Cortex of kidney (tissue), 1 donor: ENCODE measurements at places on chromosomes 11 and 22.

DNA sequence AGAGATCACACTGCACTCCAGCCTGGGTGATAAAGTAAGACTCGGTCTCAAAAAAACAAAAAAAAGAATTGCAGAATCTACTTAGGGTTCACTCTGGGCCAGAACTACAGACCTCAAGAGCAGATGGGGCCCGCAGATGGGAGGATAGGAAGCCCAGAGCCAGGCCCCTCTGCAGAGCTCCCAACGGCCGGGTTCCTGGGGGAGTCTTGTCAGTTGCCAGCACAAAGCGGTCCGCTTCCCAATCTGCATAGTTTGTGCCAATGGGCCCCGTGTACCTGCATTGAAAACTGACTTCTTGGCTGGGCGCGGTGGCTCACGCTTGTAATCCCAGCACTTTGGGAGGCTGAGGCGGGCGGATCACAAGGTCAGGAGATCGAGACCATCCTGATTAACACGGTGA lies 1.7 kb upstream of the CHID1 start:
- DNase-seq, result no peak

- no peak for DNase-seq
Measured at GRCh38 chr11:20159466-20160381, 551 bp downstream of the DBX1 start.

GRCh38 chr11:823441-824291 lies 4.1 kb upstream of the CRACR2B start:
- no peak for DNase-seq

DNA sequence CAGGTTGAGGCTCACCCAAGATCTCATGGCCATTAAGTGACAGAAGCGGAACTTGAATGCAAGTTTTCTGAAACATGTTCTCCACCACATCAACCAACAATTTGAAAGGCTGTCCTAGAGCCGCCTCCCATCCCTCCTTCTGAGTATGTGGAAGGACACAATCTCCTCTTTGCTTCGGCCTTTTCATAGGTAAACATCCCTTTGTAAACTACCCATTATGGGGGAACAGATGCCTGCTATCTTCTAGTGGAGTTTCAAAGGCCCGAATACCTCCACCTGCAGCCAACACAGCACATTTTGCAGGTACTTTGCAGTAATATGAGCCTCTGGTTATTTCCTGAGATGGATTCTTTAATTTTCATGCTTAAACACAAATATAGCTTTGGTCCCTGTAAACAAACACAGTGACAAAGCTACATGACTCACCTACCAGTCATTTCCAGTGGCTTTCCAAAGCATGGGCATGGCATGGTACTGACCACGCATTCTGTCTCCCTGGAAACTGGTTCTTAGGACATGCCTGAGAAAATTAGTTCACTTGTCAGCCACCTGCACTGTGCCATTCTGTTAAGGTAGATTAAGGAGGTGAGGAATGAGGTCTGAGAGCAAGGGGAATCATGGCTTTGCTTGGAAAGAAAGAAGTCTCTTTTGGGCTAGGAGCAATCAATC lies 60.2 kb downstream of the EHF start:
- no peak for DNase-seq

GRCh38 chr11:134668076-134668475 lies 256.0 kb upstream of the B3GAT1 start:
- DNase-seq, result no peak
